Epithelial cell of umbilical artery (primary cell): ENCODE measurements at places on chromosomes 11 and 22. TPM values are rescaled to one million over a fixed set of nuclear protein-coding genes. Genes with fewer than 3 reads are reported as not detected.

CDC42BPG gene
- total RNA-seq = 0.15 and 0.32 TPM in 2 replicates

TMEM121B gene
- total RNA-seq = 0.15 and 0.32 TPM in 2 replicates

FDX1 gene
- total RNA-seq = 11.0 and 16.6 TPM in 2 replicates

B4GALNT4 gene
- 0.46 and 7.8 TPM in 2 replicates for total RNA-seq

TH gene
- not detected in 2 replicates for total RNA-seq

ARRB1 gene
- total RNA-seq = 52.0 and 83.9 TPM in 2 replicates

PAX6 gene
- total RNA-seq = not detected in 2 replicates

TOLLIP gene
- total RNA-seq = 14.9 and 22.2 TPM in 2 replicates

TEX12 gene
- total RNA-seq = 0.32 TPM in 1 of 2 replicates, not detected in the other

TRIM48 gene
- total RNA-seq = not detected in 2 replicates

CARD16 gene
- total RNA-seq = 18.8 and 146 TPM in 2 replicates

IGF2 gene
- 1.5 and 21.1 TPM in 2 replicates for total RNA-seq

LMO2 gene
- total RNA-seq = 27.0 and 42.7 TPM in 2 replicates

GUCY1A2 gene
- under 0.01 TPM in 2 replicates for total RNA-seq

CHRDL2 gene
- not detected in 2 replicates for total RNA-seq

RIBC2 gene
- total RNA-seq = 0.32 and 1.4 TPM in 2 replicates

WNT11 gene
- 0.65 TPM in 1 of 2 replicates, not detected in the other for total RNA-seq

OR5B12 gene
- total RNA-seq = not detected in 2 replicates

AQP11 gene
- total RNA-seq = 0.30 and 0.32 TPM in 2 replicates

SLC7A4 gene
- not detected in 2 replicates for total RNA-seq

MPZL2 gene
- total RNA-seq = 82.5 and 180 TPM in 2 replicates

FOLR3 gene
- not detected in 2 replicates for total RNA-seq

ANKK1 gene
- total RNA-seq = not detected in 2 replicates

XPNPEP3 gene
- 6.2 and 6.5 TPM in 2 replicates for total RNA-seq

NPTXR gene
- 0.32 and 0.46 TPM in 2 replicates for total RNA-seq

CTTN gene
- 304 and 337 TPM in 2 replicates for total RNA-seq

ART5 gene
- total RNA-seq = not detected in 2 replicates

UPK3A gene
- not detected in 2 replicates for total RNA-seq

FOSL1 gene
- 12.7 and 20.2 TPM in 2 replicates for total RNA-seq

OR51B4 gene
- total RNA-seq = not detected in 2 replicates

LGR4 gene
- 5.2 and 6.5 TPM in 2 replicates for total RNA-seq

FXYD6 gene
- 0.32 TPM in 1 of 2 replicates, not detected in the other for total RNA-seq

PKDREJ gene
- total RNA-seq = not detected in 2 replicates

FGF4 gene
- not detected in 2 replicates for total RNA-seq

GRAMD1B gene
- total RNA-seq = 2.3 and 4.1 TPM in 2 replicates

CRYBA4 gene
- not detected in 2 replicates for total RNA-seq

SHANK3 gene
- total RNA-seq = 11.4 and 11.7 TPM in 2 replicates

NAALAD2 gene
- 0.32 and 0.61 TPM in 2 replicates for total RNA-seq

RHBDD3 gene
- 18.2 and 20.8 TPM in 2 replicates for total RNA-seq

APOA4 gene
- total RNA-seq = not detected in 2 replicates

KCNJ11 gene
- under 0.01 TPM in 1 of 2 replicates, not detected in the other for total RNA-seq

ATG16L2 gene
- total RNA-seq = 8.1 and 13.7 TPM in 2 replicates

CAVIN3 gene
- 135 and 389 TPM in 2 replicates for total RNA-seq

TTC36 gene
- 0.65 TPM in 1 of 2 replicates, not detected in the other for total RNA-seq

GPHA2 gene
- total RNA-seq = not detected in 2 replicates

LRRC32 gene
- total RNA-seq = 20.5 and 23.9 TPM in 2 replicates

DNHD1 gene
- 1.3 and 3.3 TPM in 2 replicates for total RNA-seq

BAIAP2L2 gene
- not detected in 2 replicates for total RNA-seq

SLC43A3 gene
- total RNA-seq = 75.7 and 82.2 TPM in 2 replicates

MS4A2 gene
- not detected in 2 replicates for total RNA-seq

KCNK4 gene
- under 0.01 and 0.30 TPM in 2 replicates for total RNA-seq

CSF2RB gene
- 15.6 and 19.1 TPM in 2 replicates for total RNA-seq

PIK3IP1 gene
- 7.4 and 8.1 TPM in 2 replicates for total RNA-seq

FAM118A gene
- total RNA-seq = 21.4 and 23.4 TPM in 2 replicates
